ENCODE measurements at places on chromosomes 6 and 20. TPM values are rescaled to one million over a fixed set of nuclear protein-coding genes. Genes with fewer than 3 reads are reported as not detected.

The ZNF334 gene
- 0.57 TPM for total RNA-seq

The PABPC1L gene
- 2.3 TPM for total RNA-seq

DNA sequence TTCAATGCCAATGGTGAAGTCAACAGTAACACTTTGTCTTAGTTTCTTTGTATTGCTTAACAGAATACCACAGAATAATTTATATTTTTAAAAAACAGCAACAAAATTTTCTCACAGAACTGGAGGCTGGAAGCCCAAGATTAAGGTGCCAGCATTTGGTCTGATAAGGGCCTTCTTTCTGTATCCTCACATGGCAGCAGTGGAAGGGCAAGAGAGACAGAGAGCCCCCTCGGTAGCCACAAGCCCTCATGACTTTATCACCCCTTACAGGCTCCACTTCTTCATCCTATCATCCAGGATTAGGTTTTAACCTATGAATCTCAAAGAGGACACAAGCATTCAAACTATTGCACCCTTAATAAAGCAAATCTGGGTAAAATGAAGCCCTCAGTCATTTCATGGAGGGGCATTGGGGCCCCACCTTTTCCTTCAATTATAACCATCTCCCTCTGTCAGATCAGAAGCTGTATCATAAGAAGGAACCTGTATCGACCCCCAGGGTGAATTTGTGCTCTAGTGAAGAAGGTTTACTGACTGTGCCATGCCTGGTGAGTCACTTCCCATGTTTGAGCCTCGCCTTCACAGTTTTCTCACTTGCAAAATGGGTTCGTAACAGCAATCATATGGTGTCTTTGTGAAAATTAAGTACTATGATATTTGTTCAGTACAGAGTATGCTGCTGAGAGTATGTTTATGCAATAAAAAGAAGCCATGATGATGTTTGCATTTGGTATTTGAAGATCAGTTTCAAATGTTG is 178.2 kb downstream of the LRFN2 start:
- no peak for DNase-seq

DNA sequence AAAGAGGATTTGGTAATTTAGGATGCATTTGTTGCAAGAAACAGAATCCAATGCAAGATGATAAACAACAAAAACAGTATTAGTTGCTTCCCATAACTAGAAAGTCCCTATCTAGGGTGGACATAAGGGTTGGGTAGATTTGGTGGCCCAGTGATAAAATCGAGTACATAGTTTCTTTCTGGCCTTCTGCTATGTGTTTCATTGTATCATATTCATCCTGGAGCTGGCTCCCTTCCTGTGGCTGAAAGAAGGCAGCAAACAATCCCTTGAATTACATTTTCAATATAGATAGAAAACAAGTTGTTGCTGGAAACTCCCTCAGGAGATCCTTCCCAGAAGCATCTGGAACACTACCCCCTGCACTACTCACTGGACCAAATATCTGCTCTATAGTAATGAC is 135.1 kb downstream of the ID4 start:
- no peak for DNase-seq

DNA sequence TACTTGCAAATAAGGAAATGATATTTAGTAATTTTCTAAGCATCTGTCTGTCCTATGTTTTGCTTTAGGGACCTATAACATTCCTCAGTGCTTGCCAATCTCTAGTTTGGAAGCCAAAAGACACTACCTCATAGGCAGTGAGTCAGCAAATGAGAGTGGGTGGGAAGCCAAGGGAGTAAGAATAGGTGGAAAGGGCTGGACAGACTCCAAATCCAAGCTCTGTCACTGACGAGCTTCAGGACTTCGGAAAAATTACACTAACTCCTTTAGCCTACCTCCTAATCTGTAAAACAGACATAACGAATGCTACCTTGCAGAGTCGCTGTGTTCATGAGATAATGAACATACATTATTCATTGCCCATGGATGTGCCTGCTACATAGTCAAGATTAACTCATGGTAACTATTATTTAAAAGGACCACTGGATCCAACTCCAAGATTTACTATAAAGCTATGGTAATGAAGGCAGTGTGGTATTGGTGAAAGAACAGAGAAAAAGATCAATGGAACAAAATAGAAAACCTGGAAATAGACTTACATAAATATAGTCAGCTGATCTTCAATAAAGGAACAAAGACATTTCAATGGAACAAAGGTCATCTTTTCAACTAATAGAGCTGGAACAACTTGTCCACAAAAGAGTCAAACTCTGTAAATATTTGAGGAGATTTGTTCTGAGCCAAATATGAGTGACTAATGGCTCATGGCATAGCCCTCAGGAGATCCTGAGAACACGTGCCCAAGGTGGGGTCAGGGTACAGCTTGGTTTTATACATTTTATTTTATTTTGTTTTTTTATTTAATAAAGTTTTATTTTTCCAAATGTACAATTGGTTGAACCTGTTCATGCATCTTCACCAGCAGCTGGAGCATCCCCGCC is 64.1 kb downstream of the FAM50B start:
- DNase-seq: no peak

GRCh38 chr20:63434599-63435378 is 37.7 kb downstream of the KCNQ2 start:
- DNase-seq: peak; percentile 84

DNA sequence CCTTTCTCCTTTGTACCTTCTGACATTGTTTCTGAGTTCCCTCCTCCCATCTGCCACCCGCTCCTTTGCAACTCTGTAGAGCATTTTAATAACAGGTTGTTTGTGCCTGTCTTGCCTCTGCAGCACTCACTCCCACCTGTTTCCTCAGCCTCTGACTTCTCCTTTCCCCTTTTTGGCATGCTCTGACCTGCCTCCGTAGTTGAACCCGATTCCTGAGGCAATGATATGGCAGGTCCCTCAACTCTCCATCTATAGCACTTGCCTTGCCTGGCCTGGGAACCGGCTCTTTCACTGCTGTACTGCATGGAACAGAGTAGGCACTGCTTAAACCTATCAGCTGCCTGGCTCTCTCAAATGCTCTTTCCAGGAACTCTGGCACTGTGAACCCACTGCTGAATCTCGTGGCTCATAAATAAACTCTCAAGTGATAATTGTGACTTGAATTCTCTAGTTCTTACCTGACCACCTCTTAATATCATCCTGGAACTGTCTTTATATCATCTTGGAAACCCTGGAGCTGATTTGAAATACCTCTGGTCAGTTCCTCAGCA is 50.3 kb downstream of the UTRN start:
- DNase-seq: no peak

GRCh38 chr6:131976545-131977061 is 25.4 kb upstream of the CCN2 start:
- no peak for DNase-seq

- DNase-seq: no peak
Observed at GRCh38 chr20:18397030-18397429, 69.8 kb downstream of the DZANK1 start.

GRCh38 chr6:39444479-39445019 is 122.0 kb upstream of the KCNK16 start:
- DNase-seq: no peak

GRCh38 chr20:38706509-38706908 is 17.8 kb upstream of the SLC32A1 start:
- DNase-seq: no peak

- no peak for DNase-seq
Observed at GRCh38 chr6:137637121-137637520, 142.9 kb upstream of the OLIG3 start.

- DNase-seq: no peak
Observed at GRCh38 chr6:110211753-110212152, 31.5 kb downstream of the CDC40 start.

DNA sequence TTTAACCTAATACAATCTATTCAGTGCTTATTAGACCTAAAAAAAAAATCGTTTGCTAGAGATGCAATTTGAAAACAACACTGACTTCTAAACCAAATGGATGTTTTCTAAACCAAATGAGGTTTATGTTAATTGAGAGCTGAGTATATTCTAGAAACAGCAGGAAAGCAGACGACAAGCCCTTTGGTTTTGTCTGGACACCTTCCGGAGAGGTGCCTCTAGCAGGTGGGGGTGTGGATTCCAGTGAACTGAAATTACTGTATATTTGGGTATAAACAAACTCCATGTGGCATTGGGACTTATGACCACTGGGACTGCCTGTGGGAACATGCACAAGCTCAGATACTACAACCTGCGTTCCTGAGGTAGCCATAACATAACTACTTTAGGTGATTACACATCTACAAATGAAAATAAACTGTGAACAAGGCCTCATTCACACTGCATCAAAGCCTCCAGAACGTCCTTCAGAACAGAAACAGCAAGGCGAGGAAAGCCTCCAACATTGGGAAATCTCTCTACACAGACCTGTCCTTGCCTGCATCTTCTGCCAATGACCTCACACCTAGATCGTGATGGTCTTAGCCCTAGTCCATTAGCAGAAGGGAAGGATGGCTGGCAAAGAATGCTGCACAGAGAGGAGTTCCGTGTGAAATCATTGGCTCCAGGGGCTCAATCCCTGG is 206.8 kb upstream of the FOXQ1 start:
- DNase-seq: no peak

DNA sequence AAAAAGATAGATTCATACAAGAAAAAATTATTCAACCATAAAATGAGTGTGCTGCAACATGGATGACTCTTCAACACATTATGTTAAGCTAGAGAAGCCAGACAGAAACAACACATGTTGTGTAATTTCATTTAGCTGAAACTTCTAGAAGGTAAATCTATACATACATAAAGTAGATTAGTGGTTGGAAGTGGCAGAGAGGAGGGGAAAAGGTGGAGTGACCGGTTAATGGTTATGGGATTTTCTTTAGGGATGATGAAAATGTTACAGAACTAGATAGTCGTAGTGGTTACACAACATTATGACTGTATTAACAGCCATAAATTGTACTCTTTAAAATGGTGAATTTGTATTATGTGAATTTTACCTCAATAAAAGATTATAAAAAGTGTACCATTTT is 304.1 kb upstream of the SLC35B3 start:
- no peak for DNase-seq

DNA sequence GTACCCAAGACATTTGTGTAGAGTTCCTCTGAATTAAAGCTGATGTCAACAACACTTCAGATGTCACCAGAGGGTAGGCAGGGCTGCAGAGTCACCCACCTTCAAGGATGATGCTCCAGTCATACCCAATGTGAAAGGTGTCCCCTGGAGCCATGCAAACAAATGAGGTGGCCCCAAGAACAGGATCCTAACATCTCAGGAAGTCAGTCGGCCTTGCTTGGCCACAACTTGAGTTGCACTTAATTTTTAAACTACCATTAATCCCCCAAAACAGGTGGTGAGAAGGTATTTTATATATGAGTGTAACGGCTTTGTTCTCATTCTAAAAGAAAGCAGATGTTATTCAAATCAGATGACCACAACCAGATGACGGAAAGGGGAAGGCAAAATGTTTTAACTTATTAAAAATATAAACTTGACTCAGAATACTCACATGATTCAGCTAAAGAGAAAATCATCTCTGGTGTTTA is 21.1 kb upstream of the SERPINB1 start:
- no peak for DNase-seq

- DNase-seq: no peak
Observed at GRCh38 chr20:35304956-35305355, 12.7 kb upstream of the FAM83C start.

DNA sequence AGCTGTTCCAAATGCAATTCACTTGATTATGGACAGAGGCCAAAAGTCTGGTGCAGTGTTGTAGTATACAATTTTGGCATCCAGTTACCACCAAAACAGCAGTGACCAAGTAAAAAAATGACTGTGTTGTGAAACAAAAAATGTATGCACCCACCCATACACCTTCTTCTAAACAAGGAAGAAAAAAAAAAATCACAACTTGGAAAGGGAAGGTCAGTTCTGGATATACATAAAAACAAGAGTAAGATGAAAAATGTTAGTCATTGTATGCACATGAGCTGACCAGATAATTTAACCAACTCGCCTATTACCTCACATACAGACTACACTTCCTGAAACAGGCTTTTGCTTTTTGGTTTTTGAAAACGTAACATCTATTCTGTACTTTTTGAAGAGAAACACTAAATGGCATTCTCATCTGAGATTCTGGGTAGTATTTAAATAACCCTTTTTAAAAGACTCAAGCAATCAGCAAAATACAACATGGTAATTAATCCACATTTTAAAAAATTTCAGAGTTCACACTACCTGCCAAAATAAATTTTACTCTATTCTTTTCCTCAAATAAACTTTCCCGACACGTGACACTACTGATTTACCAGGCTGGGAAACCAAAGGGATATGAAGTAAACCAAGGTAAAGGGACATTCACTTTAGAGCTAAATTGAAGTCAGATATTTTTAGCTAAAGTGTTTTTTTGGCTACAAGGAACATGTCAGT is 141.6 kb upstream of the SHLD1 start:
- no peak for DNase-seq

All from Right ventricle myocardium inferior (tissue), 1 donor.